ENCODE measurements at places on chromosomes 6 and 20.
A peak's percentile ranks its signal among the peaks of the same experiment; 100 is the strongest.

DNA sequence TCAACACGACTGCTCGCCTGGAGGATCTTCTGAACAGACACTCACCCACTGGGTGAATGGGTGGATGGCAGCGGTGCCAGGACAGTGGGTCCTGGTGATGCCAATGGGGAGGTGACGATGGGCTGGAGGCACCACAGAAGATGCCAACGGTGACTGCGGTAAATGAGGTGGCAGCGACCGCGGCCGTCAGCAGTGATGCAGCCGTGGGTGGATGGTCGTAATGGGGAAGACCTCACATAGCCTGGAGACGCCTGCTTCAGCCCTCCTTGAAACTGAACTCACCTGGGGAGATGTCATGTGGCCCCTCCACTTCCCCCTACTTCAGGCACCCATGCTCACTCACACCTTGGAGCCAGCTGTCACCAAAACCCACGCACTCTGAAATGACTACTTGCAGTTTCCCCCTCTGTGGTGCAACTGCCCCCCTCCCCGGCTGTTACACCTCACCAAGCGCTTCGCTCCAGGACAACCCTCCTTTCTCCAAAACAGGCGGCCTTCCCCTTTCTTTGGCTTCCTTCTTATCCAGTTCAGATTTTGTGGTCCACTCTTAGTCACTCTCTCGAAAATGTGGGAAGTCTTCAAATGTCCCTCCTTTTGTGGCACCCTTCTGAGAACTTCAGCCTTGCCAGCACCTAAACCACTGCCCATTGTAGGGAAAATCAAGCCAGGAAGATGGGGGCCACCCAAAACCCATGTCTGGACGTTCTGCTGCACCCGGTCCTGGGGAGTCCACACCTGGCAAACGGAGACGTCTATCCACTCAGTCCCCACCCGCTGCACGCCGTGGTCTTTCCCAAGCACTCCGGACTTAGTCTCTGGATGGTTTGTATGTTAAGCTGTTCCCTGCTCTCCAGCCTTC is 10.4 kb upstream of the ABHD16B start:
- DNase-seq = no peak

DNA sequence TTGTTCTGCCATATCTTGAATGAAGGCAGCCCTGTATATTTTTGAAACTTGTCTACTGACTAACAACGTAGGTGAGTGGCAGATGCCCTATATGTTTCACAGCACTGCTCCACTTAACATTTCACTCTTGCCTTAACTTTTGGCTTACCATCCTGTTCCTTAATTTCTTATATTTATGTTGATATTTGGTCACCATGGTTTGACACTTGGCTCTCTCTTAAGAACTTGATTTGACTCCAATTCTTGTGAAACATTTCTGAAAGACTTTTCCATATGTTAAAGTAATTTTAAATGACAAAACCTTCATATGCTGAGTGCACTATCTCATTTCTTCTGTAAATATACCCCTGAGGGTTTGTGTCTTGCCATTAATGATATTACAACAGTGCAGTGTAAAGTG is 434.3 kb upstream of the IMPG1 start:
- no peak for DNase-seq

DNA sequence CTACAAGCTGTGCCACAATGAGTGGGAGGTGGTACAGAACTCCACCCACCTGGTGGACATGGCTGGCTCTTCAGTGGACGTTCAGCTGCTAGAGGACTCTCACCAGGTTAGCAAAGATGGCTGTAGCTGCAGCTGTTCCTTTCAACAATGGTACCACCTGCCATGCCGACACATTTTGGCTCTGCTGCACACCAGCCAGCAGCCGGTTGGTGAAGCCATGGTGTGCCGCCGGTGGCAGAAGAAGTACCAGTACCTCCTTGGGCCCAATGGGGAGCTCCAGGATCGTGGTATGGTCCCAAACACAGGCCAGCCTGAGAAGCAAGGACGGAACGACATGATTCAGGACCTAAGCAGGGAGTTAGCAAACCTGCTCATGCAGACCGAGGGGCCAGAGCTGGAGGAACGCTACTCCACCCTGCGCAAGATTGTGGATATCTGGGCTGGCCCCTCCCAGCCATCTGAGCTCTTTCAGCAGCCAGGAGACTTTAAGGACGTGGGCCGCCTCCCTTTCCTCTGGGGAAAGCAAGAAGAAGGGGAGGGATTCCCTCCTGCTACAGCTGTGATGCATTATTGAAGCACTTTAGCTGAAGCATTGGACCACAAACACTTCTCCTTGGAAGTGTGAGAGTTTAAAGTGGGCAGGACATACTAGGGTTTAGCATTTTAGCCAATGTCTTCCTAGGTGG is 2.8 kb upstream of the ZSWIM1 start:
- DNase-seq = peak; percentile 80

GRCh38 chr6:22825210-22825609 is 255.8 kb downstream of the HDGFL1 start:
- DNase-seq = no peak

- DNase-seq = no peak
These were observed 217.4 kb upstream of the PLCB4 start for GRCh38 chr20:8851446-8851845.

DNA sequence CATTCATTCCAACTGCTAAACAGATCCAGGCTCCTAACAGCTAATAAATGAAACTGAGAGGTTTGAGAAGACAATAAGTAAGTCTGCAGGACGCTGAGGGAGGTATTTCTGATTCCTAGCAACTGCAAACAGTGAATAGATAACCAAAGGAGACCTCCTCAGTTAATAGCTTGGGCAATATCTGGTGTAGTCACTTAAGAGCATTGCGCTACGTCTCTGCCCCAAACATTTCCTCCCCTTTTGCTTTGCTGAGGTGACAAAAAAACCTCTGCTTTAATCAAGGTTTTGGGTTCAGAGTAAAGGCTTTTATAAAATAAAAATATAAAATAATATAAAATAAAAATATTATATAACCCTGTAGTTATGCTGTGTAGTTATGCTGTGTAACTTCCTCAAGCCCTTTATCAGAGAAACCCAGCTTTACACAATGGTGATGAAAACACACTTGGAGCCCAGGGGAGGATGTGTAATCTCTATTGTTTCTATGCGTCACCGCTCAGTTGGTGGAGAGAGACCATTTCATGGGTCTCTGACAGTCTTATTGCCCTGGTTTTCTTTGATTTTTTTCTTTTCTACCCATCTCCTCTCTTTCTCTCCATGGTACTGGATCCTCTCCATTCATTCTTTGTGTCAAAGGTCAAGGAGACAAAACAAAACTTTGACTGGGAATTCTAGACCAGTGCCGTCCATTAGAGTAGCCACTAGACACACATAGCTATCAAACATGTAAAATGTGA is 18.9 kb upstream of the CALHM5 start:
- DNase-seq = peak; percentile 86

DNA sequence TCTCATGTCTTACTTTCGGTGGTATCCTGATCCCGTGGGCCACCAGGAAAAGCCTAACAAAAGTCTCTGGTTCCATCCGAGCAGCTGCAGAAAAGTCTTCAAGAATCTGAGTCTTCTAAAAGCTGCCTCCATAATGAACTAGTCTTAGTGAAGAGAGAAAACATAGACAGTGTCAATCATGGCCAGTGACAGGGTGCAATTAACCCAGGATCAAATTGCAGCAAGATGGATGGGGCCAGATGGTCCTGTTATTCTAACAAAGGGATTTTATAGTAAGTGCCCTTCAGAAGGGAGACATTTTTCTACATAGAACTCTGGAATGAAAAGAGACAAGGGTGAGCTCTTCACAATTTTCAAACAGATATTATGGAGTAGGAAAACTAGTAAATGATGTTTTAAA is 281.6 kb upstream of the ZFP64 start:
- no peak for DNase-seq

DNA sequence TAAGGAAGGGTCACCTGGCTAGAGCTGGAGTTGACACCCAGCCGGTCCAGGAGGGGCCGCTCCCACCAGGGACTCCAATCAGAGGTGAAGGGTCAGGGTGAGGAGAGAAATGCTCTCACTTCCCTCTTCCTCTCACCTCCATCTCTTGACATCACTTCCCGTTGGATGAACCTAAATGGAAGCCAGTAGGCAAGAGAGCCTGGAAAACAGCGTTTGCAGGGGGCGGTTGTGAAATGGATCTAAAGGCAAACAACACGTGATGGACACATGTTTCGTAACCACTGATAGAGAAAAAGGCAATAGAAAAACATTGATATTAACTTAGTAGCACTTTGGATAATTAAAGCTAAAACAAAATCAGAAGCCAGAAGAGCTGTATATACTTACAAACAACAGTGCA is 105.6 kb upstream of the FOXA2 start:
- no peak for DNase-seq

DNA sequence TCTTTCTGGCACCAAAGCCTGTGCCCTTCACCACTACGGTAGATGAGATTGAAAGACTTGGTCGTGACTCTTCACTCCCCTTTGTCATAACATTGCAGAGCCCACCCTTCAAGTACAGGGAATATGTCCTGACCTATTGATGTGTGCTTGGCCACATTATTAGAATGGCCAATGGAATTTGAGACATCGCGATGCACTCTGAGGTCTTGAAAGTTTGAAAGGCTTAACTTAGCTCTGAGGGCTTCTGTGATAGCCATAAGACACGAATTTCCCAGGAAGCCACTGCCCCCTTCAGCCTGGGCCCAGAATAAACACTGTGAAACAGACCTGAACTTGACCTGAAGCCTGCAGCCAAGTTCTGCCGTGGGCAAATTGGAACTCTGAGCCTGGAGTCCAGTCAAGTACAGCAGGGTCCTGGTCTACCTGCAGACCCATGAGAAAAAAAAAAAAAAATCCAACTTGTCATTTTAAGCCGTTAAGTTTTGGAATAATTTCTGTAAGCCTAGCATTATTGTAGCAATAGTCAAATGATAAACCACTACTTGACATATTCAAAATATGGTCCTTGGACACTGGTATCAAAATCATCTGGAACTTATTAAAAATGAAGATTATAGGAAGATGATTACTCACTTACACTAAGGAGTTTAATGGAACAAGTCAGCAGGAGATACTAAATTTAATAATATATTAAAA is 36.9 kb upstream of the TRAF3IP2 start:
- DNase-seq = peak; percentile 72

GRCh38 chr20:32278199-32278643 is 770 bp downstream of the KIF3B start:
- DNase-seq = peak; percentile 25

DNA sequence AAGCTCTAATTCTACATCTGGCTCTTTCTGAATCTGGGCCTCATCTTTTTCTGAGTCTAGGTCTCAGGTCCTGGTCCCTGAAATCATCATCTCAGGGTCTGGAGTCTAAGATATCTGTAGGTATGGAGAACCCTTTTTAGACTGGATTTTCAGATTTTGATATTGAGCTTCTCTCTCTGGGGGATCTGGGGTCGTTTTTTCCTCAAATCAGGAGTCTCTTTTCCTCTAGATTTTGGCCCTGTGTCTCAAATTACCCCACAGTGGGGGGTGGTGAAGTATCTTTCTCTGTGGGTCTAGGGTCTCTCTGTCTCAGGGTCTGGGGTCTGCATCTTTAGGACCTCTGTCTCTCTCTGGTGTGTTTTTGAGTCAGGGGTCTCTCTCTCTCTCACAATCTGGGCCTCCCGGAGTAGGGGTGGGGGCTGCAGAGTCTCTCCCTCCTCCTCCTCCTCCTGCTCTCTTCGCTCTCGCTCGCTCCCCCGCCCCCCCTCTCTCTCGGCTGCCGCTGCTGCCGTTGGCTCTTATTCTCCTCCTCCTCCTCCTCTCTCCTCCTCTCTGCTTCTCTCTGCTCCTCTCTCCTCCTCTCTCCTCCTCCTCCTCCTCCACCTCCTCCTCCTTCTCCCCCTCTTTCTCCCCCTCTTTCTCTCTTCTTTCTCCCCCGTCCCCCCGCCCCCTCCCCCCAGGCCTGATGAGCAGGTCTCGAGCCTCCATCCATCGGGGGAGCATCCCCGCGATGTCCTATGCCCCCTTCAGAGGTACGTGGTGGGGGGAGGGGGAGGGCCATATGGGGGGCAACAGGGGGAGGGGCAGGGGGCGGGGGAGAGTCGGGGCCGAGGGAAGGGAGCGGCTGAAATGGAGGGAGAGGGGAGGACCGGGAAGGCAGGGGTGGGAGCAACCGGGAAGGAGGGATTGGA is at the start of gene SYNGAP1:
SYNGAP1 (plus strand) TSS at position 486 of the 911 bp plus-strand sequence; CDS start at position 686, 200 bp downstream.
- DNase-seq = peak; percentile 60

DNA sequence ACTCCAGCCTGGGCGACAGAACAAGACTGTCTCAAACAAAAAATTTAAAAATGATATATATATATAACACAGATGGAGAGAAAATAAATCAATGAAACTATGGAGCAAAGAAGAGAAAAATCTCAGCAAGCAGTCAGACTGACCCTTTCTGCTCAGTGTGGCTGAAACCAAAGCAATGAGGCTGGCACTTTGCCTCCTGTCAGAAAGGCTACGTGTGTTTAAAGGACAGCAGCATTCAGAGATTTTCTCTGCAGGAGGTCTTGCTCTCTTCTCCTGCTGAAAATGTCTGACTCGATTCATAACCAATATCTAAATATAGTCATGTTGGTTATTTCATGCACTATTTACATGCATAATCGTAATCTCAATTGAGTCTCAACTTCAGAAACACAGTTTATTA is 527.0 kb upstream of the JARID2 start:
- DNase-seq = no peak

GRCh38 chr6:17007749-17008148 is 94.1 kb upstream of the STMND1 start:
- DNase-seq = no peak

DNA sequence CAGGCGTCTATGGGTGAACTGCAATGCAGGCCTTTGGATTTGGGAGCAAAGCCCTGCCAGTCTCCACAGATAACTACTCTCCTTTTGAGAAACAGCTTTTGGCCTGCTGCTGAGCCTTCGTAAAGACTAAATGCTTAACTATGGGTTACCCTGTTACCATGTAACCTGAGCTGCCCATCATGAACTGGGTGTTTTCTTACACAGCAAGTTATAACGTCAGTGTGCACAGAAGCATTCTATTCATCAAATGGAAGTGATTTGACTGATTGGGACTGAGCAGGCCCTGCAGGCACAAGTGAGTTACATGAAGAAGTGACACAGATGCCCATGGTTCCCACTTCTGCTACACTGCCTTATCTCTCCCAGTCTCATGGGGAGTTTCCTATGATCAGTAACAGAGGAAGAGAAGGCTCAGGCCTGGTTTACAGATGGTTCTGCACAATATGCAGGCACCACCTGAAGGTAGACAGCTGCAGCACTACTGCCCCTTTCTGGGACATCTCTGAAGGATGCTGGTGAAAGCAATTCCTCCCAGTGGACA is 319.1 kb downstream of the CD83 start:
- DNase-seq = no peak

DNA sequence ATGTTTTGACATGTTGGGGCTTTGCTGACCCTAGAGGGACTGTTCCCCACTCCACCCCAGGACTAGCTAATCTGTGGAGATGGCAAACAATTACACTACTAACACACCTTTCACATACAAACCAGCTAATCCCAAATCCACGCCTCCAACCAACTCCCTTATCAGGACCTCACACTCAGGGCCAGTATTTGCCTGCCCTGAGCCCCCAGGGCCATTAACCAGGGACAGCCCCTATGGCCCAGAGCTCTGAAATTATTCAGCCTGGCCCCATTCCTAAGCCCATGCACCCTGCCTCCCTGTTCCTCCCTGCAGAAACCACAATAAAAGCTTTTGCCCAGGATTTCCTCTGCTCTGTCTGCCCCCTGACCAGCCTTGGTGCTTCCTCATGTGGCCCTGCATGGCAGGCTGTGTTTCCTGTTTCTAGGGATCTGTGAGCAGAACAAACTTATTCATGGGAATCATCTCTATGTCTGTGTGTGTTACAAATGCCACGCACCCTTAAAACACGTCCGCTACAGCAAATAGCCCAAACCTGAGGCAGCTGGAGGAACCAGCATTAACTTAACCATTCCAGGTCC is 121.2 kb downstream of the PXDC1 start:
- peak; percentile 43 for DNase-seq

Measured in hematopoietic multipotent progenitor cell treated with erythropoietin and hydrocortisone succinate and interleukin-3 and kit ligand, for 8 days (in vitro differentiated cells).